Naive thymus-derived CD8-positive, alpha-beta T cell (primary cell): ENCODE measurements at places on chromosomes 4 and X.

DNA sequence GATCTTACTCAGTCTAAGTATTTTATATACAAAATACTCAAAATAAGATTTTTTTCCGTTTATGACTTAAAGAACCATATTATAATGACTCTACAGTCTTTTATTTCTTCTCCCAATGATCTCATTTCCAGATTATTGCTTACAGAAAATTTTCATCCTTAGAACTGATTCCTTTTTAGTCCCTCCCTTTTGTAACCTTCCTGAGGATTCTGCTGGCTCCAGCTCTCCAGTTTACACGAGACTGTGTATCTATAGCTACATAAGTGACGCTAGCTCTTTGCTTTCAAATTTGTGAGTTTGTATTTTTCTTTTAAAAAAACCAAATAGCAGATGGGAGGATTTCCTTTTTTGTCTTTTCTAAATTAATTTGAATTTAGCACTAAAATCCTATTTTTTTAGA, 24.0 kb downstream of the FHDC1 start:
- DNase-seq: no peak

DNA sequence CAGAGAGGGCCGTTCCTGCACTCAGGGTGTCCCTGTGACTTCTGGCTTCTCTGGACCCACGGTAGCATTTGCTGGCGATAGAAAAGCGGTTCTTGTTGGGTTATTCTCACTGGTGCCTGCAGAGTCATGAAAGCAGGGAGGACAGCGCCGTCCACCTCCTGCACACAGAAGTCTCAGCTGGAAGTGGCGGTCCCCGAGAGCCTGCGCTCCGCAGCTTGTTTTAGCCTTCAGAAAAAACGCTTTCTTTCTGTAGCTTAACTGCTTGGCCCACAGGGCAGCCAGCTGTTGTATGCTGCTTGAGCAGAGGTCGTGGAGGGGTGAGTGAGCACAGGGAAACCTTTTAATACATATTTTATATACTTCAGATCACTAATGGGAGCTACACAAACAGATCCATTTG, 400.7 kb upstream of the FAT1 start:
- DNase-seq: no peak

DNA sequence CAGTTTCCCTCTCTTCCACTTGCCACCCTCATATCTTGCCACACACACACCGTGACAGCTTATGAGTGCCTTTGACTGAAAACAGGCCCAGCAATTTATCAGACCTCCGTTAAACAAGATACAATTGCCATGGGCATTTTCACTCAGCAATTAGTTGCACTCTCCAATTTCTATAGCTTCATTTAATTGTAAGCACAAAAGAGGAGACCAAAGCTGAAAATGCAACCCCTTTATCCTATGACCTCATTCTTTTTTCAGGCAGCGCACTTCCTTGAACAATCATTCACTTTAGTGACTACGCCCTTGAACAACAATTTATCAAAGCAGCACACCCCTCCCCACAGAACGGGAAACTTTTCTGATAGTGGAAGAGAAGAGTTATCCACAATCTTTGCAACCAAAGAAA, 4.1 kb downstream of the POF1B start:
- DNase-seq: no peak

- DNase-seq: no peak
Measured at GRCh38 chr4:63296773-63297172, 1112.5 kb downstream of the TECRL start.

- DNase-seq: no peak
Measured at GRCh38 chrX:134537179-134537955, 77.4 kb downstream of the HPRT1 start.

DNA sequence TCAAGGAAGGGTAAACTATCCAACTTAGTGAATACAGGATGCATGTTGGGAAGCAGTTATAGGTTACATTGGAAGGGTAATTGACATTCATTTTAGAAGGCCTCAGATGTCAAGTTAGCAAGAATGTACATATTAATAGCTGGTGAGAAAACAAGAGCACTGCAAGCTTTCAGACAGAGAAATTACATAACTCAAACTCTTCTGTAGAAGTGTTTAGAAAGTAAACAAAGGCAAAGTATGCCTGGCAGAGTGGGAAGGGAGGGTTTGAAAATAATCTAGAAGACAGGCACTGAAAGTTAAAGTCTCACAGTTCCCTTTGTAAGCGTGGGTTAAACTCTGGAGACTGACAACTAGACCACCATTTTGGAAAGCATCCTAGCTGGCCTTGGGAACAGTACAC, 406.2 kb downstream of the ANKRD50 start:
- no peak for DNase-seq

- no peak for DNase-seq
Measured at GRCh38 chrX:44693255-44693654, 150.6 kb upstream of the DUSP21 start.

DNA sequence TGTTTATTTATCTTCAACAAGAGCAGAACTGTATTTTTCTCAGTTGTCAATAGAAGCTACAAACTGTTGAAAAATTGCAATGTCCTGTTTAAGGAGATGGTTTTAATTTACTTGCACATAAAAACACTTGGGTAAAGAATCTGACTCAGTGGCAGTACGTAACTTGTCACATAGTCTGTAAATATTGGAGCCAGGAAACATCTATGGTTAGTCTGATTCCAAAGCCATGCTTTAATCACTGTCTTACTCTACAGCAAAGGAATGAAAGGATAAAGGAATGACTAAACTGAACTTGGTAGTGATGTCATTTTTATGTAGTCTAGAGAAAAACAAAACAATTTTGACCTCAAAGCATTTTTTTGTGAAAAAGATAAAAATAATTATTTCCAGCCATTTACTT, 537.2 kb downstream of the STIM2 start:
- no peak for DNase-seq

GRCh38 chr4:61400439-61401038, 200.4 kb downstream of the ADGRL3 start:
- DNase-seq: no peak

GRCh38 chrX:104108955-104109354, 3.4 kb upstream of the ZCCHC18 start:
- no peak for DNase-seq

DNA sequence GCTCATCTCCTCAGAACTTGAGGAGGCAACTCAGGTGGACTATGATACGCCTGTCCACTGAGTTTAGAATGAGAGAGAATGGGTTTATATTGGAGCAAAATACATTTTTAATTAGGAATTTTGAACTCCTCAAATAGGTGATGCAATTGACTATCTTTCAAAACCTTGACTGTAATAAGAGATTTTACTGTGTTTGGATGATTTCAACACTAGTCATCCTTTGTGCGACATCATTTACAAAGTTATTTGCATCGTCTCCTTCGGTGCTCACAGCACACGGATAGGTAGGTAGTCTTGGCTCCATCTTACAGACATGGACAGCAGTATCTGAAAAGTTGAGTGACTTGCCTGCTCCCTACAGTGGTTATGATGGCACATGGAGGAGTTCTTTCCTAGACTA, 67.0 kb downstream of the AASDH start:
- no peak for DNase-seq

DNA sequence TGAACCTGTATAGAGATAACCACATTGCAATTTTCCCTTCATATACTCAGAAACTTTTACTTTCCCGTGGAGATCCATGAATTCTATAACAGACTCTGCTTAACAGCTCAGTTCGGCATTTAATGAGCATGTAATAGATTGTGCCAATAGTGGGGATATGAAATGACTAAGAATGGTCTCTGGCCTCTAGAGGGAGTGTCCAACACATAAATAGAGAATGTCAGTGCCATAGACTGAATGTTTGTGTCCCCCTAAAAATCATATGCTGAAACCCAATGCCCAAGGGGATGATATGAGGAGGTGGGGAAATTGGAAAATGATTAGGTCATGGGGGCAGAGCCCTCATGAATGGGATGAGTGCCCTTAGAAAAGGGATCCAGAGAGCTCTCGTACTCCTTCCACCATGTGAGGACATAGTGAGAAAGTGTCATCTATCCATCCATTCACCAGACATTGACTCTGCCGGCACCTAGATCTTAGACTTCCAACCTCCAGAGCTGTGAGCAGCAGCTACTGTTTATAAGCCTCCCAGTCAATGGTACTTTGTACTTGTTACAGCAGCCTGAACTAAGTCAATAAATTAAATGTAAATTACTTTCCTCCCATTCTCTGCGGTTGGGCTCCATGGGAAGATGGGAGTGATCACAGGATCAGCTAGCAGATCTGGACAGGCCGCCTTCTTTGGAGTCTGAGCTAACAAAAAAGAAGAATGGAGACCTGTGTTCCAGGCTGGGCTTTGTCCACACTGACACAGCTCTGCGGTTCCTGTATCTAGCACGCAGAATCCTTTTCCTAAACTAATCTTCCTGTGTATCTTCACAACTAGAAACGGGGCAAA, 28.1 kb upstream of the HPSE start:
- DNase-seq: no peak

DNA sequence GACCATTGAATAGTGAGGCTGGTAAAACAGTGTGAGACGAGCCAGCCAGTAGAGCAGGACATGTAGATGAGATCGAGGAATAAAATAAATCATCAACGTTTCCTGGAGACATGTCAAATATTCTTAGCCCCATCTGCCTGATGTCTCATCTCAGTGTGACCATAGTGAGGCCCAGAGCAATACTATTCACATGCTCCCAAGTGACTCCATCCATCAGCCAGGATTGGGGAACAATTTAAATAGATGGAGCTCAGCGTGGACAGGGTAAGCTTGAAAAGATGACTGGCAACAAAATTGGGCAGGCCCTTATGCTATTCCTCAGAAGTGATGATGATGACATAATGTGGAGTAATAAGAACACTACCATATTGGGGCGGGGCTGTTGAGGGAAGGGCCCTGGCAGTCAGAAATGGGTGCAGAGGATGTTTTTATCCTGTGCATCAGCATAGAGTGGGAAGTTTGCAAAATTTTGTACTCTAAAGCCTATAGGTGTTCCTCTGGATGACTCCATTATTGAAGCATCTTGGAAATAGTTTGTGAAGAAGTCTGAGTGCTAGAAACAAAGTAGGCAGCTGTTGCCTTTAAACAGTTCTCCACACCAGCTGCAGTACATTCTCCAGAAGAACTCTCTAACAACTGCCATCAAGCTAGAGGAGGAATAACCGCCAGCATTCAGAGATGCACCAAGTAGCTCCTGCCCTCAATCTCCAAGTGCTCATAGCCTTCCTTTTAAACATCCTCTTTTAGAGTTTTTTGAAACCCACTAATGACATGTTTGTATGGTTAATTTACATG, 333.0 kb downstream of the DCHS2 start:
- DNase-seq: no peak

- DNase-seq: no peak
Measured at GRCh38 chr4:60657041-60657440, 543.1 kb upstream of the ADGRL3 start.

DNA sequence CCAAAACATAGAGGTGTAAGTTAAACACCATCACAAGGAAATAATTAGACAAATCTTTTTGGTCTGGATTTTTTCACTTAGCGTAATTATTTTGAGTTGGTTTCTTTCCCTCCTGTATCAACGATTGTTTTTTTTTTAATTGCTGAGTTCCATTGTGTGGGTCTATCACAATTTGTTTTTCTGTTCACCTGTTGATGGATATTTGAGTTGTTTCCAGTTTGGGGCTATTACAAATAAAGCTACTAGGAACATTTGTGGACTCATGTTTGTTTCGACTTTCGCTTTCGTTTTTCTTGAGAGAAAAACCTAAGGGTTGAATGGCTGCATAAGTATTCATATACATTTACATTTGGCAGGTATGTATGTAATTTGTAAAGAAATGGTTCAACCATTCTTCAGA, 20.4 kb upstream of the FBXW7 start:
- DNase-seq: no peak

GRCh38 chrX:142214081-142214480, 9.0 kb upstream of the MAGEC2 start:
- DNase-seq: no peak

- DNase-seq: no peak
Measured at GRCh38 chr4:12186526-12186925, 757.8 kb upstream of the HS3ST1 start.

DNA sequence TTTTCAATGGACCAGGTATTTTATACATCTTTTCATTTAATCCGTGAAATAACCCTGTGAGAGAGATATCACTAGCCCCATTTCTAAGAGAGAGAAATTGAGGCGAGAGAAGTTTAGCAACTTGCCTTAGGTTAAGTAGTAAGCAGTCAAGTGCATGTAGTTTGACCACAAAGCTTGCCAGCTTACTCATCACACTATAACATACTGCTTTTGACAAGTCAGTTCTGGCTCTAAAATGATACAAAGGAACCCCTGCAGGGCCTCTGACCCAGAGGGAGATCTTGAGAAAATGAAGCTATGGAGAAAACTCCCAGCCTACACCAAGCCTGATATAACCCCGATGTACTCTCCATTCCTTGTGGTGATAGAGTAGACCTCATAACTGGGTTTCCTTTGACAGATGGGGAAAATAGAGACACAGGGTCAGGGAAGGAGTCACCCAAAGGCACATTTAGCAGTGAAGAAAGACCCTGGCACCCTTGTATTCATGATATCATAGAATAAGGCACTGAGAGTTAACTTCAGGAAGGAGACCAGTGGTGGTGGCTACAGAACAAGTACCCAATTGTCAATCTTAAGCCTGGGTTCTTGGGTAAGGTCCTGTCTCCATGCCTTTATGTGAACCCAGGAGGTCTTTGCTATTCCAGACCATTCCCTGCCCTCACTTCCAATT, 60.2 kb upstream of the MSN start:
- DNase-seq: no peak

GRCh38 chrX:97308171-97308570, 424.5 kb downstream of the RPA4 start:
- DNase-seq: no peak

DNA sequence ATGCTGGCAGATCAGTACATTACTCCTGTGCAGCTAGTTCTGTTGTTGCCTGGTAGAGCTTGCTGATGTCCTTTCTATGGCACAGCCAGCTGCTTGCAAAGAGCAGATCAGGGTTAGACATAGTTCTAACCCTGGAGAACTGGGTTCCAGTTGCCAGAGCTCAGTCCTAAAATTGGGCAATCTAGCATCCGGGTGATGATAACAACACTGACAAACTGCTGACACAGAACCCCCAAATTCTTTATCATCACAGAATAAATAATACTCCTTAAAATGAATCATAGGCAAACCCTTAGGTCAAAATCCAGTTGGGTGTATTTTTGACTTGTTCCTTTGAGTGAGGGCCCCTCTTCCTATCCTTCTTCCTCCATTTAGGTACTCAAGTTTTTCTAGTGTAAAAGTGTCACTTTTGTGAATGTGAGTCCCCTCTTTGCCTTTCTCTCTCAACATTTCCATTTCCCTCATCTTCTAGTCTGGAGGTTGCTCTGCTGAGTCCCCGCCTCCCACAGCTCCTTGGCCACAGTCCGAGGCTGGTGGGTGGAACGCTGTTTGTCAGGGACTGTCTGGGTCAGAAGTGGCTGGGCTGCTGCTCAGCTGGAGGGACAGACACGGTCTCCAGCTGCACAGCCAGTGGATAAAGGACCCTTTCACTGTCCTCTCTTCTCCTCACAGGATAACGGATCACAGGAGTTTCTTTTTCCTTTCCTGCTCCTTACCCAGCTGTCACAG, 93.6 kb upstream of the RASGEF1B start:
- no peak for DNase-seq

DNA sequence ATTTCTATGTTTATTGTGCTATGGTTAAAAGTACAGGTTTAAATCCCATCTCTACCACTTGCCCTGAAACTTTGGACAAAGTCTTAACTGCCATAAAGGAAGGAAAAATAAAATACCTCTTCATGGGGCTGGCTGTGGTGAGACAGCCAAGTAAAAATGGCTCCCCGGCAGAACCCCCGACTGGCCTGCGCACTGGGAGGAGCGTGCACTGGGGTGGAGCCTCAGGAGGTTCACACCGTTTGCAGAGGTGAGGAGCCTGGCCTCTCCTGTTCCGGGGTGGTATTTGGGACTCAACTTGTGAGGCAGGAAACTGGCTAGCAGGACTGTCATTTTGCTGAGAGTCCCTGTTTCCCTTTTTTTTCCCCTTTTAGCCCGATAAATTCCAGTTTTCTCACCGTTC, 47.8 kb downstream of the CORIN start:
- DNase-seq: no peak
